T1000 (cell line): ENCODE measurements at places on chromosomes 5 and 9.

- no peak for DNase-seq
These were observed 49.5 kb upstream of the DENND4C start for GRCh38 chr9:19180991-19181390.

DNA sequence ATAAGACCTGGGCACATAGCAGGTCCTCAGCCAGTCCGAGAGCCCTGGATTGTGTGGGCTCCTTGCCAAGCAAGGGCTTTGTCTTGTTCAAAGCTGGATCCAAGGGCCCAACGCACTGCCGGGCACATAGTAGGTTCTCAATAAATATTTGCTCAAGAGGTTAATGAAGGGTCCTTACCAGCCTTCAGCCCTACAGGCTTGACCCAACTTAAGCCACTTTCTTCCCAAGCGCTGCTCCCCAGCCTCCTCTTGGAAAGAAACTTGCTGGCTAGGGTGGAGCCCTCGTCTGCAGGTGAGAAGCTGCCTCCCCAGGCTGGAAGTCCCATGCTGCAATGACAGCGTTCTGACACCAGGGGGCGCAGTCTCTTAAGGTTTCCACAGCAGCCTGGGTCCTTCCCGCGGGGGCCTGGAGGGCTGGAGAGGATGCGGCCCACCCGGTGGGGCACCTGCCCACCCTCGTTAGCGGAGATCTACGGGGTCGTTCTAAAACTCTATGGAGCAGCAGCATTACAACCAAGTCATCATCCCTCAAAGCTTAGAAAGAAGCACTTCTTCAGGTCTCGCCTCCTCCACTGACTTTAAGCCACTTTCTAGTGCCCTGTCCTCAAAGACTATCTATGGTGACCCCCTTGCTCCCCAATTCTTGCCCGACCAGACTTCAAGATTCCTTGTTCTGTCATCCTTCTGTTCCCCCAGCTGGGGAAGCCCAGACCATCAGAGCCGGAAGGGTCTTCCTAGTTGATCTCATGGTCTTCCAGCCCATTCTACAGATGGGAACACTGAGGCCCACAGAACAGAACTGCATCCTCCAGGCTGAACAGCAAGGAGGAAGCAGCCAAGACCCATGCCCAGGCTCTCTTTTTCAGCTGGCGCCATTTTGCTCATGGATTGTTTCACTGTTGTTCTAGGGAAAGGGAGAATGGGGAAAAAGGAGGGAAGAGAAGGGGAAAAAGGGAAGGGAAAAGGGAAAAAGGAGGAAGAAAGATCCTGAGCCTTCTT is 115.4 kb downstream of the LHX2 start:
- DNase-seq: peak; percentile 49

DNA sequence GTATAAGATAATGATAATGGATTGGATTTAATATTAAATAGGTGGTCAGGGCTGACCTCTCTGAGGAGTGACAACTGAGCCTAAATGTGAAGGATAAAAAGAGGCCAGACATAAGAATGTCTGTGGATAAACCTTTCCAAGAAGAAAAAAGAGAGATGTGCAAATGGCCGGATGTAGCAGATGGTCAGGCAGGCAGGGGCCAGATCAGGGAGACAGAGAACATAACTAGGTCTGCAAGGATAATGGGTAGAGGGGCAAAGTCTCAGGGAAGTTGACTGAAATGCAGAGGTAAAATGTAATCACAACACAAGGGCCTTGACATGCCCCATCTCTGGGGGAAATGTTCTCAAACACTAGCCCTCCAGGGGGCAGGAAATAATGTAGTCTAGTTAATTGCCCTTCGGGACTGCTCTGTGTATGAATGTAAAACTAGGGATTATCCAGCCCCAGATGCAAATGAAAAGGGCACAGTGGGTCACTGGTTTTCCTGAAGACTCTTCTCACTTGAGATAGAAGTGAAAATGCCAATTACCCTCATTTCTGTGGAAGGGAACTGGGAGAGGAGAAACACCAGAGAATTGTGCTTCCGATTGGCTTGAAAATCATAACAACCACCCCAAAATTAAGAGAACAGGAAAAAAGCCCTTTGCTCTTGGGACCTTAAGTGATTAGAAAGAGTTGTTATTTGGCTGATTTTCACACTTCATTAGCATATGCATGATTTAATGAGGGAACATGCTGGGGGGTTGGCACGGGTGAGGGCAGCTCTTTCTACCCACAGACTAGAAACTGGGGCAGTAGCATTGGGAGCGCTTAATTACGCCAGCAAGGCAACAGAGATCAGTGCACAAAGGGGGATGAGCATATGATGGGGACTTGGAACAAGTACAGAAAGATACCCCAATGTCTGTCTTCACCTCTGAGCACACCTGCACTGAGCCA is 88.6 kb downstream of the PPP2R2B start:
- DNase-seq: no peak

GRCh38 chr9:110537841-110538646 is 41.5 kb downstream of the SVEP1 start:
- no peak for DNase-seq

GRCh38 chr9:110887276-110887675 is 151.0 kb downstream of the LPAR1 start:
- DNase-seq: no peak

DNA sequence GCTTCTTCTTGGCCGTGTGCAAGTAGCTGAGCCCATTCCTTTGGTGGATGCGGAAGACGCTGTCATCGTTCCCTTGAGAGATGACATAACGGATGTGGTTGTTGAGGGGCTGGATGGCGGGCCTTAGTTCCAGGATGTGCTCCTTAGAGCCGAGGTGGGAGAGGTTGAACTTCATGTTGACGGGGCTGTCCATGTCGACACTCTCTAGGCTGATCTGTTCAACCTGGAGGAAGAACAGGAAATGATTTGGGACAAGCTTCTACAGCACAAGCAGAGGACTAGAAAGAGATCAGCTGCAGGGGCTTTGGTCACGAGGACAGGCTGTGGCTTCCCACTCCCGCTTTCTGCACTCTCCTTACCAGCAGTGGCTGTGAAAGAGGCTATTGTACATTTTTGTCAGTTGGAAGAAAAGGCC is 176.0 kb downstream of the SLC12A2 start:
- no peak for DNase-seq

DNA sequence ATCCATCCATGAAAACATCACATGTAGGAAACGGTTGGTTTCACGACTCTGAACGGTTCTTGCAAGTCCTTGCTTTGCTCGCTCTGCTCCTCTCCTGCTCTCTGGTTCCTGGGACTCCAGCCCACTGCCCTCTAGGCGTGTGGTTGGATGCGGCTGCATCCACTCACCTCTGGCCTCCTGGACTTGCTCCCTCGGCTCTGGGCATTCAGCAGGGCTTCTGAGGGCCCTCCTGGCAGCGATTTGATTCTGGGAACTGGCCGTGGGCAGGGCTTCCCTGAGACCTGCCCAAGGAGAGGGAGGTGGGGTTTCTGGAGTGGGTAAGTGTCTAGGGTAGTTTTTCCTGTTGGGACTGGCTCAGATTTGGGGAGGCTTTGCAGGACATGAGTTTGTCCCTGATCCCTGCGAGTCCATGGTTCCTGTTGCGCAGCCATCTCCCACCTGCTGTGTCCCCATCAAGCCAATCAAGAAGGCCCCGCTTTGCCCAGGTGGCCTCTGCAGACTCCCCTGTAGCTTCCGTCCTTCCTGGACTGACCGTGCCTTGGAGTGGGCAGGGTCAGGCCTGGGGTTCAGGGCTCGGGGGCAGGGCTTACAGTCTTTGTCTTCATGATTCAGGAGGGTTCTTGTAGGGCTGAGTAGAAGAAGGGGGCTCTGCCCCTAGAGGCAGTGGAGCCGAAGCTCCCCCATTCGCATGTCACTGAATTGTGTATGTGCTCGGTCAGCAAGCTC is 192.3 kb downstream of the CACNA1B start:
- DNase-seq: no peak

GRCh38 chr5:1104327-1105006 is 7.4 kb downstream of the SLC12A7 start:
- no peak for DNase-seq

DNA sequence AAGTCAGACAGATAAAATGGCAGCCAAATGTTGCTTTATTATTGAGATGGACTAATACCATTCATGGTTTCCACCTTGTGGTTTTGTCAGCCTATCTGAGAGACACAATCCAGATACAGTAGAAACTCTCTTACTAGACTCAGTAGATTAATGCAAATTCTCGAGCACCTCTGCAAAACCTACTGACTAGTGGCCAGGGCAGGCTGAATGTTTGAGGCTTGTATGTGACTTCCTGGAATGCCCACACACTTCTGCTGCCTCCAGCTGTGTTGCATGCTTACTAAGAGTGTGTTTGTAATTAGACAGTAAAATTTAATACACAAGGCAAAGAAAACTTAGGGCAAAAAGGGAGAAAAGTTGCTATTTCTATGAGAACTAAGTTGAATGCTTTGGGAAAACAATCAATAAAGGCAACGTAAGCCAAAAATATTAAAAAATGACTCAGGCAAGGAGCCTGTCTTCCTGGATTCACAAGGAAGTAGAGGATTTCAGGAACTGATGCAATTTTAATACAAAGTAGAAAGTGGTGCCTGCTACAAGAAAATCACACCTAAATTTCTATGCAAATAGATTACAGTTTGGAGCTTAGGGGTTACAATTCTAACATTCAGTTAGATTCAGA is 30.2 kb upstream of the CCNG1 start:
- DNase-seq: no peak

GRCh38 chr9:75378036-75378435 is 289.7 kb downstream of the OSTF1 start:
- no peak for DNase-seq

DNA sequence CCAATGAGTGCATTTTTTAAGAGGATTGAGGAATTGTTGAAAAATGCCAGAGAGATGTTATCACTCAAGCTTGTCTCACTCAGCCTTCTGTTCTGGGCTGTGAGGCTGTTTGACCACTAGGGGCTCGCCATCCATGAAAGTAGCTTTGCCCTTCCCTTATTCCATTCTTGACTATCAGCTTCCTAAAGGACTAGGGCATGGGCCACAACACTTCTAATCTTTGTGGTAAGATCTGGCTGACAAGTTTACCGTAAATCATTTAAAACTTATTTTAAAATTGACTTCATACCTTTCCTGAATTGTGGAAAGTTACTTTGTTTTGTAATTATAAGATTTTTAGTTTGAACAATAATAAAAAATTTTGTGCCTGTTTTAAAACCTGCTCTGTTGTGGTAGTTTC is 49.5 kb downstream of the TJP2 start:
- DNase-seq: no peak

- no peak for DNase-seq
These were observed 43.3 kb downstream of the SH3GL2 start for GRCh38 chr9:17622141-17622540.

DNA sequence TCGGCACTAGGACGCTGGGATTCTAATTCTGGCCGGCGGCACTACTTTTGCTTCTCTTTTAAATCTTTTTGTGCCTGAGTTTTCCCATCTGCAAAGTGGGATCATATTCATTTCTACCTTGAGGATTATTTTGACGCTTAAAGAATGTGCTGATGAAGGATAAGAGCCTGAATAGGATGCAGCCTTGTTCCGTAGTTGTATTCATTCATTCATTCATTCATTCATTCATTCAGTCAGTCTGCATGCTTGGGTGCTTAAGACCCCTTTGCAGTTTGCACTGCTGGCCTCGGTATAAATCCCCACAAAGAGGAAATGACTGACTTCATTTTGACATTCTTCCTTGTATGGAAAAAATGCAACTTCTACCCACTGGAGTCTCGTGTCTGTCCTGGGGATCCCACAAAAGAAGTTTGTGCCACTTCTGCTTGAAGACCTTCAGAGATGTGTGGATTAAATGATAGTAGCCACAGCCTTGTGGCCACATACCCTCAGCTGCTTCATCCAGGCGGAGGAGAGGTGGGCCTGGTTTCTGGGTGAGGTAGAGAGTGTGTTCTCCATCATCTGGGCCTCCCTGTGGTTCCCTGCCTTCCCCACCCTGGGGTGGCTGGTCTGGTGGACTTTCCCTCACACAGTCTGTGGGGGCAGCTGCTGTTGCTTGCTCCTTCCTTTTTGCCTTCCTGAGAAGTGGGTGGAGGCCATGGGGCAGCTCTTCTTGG is 62.6 kb downstream of the PPARGC1B start:
- no peak for DNase-seq

DNA sequence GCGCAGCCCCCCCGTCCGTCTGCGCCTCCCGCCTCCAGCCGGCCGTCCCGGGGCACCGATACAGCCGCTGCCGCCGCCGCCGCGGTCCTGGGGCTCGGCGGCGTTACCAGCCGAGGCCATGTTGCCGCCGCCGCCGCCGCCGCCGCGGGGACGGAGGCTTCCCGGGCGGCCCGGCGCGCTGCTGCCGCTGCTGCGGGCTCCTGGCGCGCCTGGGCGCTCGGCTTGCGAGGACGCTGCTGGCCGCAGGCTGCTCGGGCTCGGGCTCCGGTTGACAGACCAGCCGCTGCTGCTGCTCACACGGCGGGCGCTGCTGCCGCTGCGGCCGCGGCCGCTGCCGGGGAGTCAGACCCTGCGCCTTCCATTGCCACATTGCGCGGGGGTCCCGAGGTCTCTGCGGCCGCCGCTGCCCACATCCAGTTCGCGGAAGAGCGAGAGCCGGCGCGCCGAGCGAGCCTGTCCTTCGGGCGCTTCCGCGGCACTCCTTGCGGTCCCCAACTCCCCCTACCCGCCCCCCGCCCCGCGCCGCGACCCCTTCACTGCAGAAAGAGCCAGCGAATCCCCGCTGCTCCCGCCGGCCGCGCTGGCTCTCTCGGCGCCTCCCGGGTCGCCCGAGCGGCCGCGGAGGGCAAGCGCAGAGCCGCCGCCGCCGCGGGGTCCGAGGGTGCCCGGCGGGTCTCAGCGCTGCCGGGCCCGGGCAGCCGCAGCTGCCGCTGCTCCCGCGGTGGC is 8.4 kb downstream of the PTCH1 start:
- no peak for DNase-seq
